ENCODE measurements at places on chromosomes 4 and X. TPM values are rescaled to one million over a fixed set of nuclear protein-coding genes. Genes with fewer than 3 reads are reported as not detected.

GRCh38 chrX:44435047-44435446, 91.6 kb upstream of the EFHC2 start:
- no peak for DNase-seq

- DNase-seq = no peak
Measured at GRCh38 chr4:24840362-24840761, 45.0 kb downstream of the SOD3 start.

DNA sequence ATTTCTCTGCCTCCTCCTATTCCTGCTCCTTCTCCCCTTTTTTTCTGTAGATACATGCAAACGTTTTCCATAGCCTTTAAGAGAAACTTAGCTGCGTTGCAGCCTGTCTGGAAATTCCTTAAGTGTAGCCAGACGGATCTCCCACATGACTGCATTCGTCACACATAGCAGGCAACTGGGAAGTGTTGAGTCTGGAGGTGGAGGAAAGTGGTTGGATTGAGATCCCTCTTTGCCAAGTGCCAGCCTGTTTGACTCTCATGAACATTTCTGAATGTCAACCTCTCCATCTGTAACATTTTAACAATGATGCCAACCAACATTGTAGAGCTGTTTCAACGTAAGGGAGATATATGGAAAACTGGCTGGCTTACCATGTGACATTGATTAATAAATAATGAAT, 45.1 kb upstream of the FAM9A start:
- DNase-seq = no peak

DNA sequence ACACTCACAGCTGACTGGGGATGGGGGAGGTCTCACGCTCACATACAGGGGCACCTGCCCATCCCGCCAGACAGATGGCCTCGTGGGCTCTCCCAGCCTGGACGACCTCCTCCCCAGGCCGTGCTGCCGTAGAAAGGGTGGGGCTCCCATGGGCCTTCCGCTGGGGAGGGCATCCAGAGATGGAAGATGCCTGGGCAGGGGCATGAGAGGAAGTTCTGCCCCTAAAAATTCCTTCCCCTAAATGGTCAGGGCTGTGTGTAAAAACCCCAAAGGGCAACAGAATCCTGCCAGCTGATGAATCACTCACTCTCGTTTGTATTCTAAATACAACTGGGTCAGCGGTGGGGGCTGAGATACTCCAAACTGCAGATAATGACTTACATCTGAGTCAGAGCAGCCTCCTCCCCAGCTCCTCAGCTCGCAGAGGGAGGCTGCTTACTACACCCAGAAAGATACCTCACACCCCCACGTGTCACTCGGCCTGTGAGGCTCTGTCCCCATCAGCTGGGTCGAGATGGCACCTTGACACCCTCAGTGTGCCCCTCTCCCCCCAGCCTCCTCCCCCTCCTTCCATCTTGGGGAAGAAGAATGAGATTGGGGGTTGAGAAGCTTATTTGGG, 10.1 kb downstream of the WDR1 start:
- peak; percentile 60 for DNase-seq

GRCh38 chr4:78322032-78322431, 229.5 kb upstream of the ANXA3 start:
- no peak for DNase-seq

GRCh38 chrX:123976706-123977316, 15.3 kb downstream of the STAG2 start:
- peak; percentile 59 for DNase-seq

DNA sequence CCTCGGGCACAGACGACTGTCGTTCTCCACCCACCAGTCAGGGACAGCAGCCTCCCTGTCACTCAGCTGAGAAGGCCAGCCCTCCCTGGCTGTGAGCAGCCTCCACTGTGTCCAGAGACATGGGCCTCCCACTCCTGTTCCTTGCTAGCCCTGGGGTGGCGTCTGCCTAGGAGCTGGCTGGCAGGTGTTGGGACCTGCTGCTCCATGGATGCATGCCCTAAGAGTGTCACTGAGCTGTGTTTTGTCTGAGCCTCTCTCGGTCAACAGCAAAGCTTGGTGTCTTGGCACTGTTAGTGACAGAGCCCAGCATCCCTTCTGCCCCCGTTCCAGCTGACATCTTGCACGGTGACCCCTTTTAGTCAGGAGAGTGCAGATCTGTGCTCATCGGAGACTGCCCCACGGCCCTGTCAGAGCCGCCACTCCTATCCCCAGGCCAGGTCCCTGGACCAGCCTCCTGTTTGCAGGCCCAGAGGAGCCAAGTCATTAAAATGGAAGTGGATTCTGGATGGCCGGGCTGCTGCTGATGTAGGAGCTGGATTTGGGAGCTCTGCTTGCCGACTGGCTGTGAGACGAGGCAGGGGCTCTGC, 7.9 kb upstream of the MSANTD1 start:
- DNase-seq = no peak

DNA sequence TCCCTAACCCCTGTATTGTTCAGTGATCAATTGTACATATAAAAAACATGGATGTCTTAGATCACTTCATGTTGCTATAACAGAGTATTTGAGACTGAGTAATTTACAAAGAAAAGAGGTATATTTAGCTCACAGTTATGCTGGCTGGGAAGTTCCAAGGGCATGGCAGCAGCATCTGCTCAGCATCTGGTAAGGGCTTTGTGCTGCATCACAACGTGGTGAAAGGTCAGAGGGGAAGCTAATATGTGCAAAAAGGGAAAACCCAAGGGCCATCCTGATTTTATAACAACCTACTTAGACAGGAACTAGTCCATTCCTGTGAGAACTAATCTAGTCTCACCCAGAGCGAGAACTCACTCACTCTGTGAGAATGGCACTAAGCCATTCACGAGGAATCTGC, 128.2 kb upstream of the OTUD4 start:
- DNase-seq = no peak

- no peak for DNase-seq
Measured at GRCh38 chrX:139298437-139298836, 232.1 kb upstream of the F9 start.

DNA sequence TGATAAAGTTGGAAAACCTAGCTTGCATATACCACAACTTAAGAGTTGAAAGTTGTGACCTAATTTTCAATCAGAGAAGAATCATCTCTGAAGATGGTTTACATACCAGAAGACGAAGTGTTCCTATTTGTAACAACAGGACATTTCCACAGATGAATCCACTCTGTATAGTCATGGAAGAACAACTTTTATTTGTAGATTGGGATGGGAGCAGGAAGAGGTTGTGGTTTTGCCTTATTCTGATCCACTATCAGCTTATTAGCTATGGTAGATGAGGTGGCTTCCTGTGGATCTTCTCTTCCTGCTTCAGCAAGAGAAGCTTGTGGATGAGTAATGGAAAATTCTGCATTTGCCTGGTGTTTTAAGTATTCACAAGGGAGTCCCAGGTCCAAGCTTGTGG, 18.6 kb upstream of the SUPT20HL1 start:
- DNase-seq = no peak

DNA sequence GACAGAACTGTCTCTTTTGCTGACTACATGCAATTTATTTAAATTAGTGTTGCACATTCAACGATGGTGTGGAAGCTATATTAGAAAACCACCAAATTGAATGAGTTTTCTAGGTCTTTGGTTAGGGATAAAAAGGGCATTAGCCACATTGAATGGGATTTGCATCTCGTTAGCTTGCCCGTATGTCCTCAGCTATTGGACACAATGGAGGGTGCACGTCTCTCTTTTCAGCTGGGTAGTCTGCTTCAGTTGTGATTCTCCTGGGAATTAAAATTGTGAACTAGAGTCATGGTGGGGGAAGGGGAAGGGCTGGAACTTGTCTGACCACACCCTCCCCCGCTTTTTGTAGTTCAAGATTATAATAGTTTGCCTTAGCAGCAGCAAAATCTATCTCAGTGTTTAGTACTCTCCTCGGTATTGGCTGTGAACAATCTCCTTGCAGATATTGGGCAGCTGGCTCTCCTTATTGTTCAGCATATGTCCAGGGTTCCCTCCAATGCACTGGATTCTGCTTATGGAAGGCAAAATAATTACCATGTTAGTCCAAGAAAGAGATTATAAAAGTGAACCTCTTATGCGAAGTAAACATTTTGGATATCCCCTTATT, 23.3 kb downstream of the TRIM2 start:
- no peak for DNase-seq

GRCh38 chr4:8039290-8039689, 99.6 kb upstream of the AFAP1 start:
- DNase-seq = no peak

The PITX2 gene
- 0.95 TPM for total RNA-seq

The HNRNPD gene
- 39.7 TPM for total RNA-seq

The GABRE gene
- total RNA-seq = 45.3 TPM

The DCLK2 gene
- 12.0 TPM for total RNA-seq

The GATB gene
- total RNA-seq = 17.2 TPM

Data from NCI-H460 (cell line).